ENCODE measurements at places on chromosomes 1 and 21.

DNA sequence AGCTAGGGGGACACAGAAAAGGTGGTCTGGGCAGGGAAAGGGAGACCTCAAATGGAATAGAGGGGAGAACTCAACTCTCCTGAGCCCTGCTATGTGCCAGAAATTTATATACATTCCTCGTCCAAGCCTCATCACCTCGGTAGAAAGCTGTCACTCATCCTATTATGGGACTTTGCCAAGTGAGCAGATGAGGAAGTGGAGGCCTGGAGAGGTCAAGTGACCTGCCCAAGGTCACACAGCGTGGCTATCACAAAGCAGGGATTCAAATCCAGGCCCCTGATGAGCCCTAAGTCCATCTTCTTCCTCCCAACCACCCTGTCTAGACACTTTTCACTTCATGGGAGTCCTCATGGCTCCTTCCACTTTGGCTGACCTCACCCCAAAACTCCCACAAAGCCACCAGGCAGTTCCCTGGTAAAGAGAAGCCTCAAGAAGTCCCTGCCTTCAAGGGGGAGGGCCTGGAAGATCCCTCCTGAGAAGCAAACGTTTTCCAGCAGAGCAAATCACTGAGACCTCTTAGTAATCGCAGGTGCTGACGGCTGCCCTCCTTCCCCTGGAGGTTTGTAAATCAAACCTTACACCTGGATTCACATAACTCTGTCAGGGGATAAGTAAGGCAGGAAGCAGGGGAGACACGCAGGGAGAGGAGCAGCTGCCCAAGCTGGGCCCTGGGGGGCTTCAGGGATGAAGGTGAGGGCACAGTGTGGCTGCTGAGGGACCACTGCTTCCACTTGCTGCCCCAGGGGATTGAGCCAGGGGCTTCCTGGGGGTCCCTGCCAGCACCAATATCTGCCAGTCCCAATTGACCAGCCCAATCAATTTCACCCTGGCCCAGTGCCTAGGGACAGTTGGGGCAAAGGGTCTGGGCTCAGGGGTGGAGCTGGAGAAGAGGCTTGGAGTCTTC is 351.2 kb downstream of the MATN1 start:
- DNase-seq, result no peak

DNA sequence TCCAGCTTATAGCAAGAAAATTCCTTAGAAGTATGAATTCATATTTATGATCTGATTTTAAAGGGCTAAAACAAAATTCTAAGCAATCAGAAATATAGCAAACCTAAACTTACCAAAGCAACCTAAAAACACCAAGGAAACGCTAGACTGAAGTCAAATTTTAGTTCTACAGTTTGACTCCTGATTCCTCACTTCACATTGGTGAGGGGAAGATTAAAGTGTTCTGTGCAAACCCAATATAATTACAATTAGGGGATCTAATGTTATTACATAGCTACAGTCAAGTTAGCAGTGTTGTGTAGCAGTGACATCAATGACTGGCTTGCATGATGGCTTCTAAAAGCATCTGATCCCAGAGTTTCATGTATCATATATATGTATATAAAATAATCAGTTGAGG is 11.6 kb downstream of the HNRNPU start:
- no peak for DNase-seq

DNA sequence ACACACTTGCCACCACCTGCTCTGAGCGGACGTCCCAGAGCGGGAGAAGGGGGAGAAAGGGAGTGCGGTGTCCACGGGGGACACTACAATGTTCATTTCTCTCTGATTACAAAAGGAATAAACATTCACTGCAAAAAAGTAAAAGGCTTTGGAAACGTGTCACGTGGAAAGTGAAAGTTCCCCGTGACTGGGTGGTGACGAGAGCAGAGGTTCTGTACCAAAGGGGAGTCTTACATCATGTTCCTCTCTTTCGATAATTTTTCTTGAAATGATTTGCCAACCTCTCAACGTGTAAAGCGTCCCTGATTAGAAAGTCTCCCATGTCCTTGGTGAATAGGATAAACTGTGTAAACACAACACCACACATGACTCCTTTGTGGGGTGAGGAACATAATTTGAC is 22.0 kb upstream of the PRDM15 start:
- DNase-seq, result no peak

GRCh38 chr1:80656014-80656636 is 1144.6 kb upstream of the ADGRL2 start:
- DNase-seq, result no peak

GRCh38 chr1:210236386-210236839 is 3.8 kb downstream of the SERTAD4 start:
- no peak for DNase-seq

- no peak for DNase-seq
Observed at GRCh38 chr1:174982971-174983689, 16.6 kb upstream of the CACYBP start.

DNA sequence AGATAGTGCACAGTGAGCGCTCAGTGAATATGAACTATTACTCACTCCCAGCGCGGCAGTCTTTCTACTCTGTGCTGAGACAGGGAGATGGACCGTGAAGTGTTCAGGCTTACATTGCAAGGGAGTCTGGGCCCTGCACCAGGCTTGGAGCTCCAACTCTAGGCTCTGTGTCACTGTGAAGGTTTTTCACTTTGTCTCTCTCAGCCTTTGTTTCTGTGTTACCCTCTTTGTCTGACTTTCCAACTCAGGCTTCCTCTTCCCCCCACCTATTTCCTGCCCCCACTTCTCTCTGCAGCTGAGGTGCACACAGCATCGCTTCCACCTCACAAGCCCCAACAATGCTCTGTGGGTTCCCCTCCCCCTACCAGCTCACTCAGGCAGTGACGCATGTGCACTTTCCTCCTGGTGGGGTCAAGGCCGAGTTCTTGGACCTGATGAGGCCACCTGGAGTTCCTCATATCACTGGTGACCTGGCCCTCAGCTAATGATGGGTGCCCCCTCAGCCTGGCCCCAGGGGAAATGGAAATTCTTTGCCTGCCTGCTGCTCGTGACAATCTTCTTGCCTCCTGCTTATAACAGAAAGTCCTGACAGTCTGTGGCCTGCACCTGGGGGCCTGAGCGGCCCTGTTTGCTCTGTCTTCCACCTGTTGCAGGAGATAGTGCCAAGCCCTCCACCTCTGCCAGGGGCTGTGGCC is 1.1 kb upstream of the LCK start:
- peak; percentile 61 for DNase-seq

DNA sequence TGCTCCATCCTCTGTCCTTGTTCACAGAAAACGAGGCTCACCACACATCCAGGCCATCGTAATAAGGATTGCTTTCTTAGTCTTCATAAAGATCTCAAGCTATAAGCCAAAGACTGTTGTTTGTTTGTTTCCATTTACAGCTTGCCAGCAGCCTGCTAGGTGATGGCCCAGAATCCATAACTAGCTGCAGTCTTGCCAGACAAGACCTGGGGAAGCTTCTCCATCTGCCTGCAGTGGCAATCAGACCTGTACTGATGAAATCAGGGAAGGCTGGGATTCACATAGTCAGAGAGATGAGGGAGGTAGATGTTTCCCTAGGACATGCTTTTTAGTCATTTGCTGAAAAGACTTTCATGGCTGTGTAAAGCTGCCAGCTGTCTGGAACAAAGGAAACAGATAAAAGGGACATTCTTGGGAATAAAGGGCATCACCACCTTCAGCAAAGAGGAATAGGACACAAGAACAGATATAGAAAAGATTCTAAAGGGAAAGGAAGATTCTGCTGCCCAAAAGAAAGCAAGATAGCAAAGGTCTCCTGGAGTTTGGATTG is 51.0 kb downstream of the MT1HL1 start:
- DNase-seq, result no peak

DNA sequence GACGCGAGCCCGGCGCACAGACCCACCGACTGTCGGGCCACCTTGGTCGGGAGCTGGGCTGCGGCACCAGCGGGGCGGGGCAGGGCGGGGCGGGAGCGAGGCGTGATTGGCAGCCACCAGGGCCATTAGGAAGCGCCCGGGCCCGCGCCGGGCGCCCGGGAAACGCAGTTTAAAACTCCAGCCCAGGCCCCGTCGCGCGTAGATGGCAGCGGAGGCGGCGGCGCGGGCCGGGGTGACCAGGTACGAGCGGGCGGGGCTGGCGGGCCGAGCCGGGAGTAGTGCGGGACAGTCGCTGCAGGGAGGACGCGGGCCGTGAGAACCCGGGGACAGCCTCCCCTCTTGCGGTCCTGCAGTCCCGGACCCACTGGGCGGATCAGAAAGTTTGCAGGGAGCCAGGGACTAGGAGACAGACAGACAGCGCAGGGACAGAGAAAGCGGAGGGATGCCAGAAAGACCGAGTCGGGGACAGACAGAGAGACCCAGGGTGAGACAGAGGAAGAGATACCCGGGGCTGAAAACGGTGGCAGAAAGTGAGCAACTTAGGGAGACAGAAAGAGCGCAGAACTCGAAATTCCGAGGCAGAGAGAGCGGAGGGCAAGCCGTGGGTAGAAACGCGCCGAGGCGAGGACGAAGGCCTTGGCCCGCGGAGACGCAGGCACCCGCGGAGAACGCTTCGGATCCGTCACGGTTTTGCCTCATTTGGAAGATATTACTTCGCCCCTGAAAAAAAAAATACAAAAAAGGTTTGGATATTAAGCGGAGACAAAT is at the start of gene DMBX1:
DMBX1 (plus strand) TSS at position 199 of the 768 bp plus-strand sequence. CDS start 17,175 bp downstream, outside the sequence.
- peak; percentile 36 for DNase-seq

GRCh38 chr1:60668585-60668984 is 413.8 kb upstream of the NFIA start:
- no peak for DNase-seq

DNA sequence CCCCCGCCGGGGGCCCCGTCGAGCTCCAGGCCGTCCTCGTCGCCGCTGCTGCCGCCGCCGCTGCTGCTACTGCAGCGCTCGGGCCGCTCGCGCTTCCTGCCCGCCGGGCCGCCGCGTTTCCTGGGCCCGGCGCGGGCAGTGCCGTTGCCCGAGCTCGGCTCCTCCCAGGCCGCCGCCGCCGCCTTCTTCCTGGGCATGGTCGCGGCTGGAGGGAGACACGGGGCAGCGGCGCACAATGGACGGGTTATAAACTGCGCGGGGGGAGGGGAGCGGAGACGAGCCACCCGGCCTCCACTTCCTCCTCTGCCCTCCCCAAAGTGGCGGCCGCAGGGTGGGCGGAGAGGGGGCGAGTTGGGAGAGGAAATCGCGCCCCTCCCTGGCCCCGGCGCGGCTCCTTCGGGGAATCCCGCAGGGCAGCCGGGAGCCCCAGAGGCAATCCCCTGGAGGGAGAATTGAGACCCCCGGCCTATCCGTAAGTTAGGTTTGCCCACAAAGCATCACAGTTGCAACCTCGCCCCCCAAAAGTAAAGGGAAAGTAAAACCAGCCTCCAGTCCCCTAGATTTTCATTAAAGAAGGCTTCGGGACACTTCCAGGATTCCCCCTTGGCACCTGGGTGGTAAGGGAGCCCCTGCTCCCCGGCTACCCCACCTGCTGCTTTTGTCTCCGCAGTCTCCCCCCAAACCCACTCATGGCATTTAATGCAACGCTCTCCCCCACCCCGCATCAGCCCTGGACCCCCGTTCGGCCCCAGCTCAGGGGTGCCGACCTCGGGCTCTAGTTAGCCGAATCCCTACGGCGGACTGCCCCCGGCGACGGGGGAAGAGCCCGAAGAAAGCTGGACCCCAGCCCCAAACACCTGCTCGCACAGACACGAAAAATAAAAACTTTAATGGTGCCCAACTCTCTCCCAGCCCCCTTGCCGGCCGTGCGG is 893 bp downstream of the RCC2 start:
- DNase-seq, result peak; percentile 72

DNA sequence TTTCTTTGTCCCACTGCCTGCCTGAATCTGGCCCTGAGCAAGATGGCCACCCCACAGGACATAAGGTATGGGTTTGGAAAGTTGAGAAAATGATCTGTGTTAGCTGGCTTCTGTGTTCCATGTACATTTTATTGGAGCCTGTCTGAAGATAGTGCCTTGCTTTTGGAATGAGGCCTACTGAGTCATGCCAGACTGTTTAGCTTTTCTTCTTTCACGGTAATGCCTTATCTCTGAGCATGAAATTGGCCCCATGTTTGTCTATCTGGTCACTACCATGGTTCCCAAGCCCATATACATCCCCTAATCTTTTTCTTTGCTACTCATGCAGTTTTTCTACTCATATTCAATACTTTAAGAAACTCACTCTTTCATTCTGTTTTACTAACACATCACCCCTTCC is 85.1 kb upstream of the LMO4 start:
- DNase-seq, result no peak

- DNase-seq, result no peak
Observed at GRCh38 chr1:209326831-209327230, 256.7 kb upstream of the CAMK1G start.

GRCh38 chr1:41278076-41278475 is 36.0 kb upstream of the SCMH1 start:
- DNase-seq, result no peak

- DNase-seq, result no peak
Observed at GRCh38 chr1:9018333-9018732, 7.9 kb downstream of the SLC2A7 start.

DNA sequence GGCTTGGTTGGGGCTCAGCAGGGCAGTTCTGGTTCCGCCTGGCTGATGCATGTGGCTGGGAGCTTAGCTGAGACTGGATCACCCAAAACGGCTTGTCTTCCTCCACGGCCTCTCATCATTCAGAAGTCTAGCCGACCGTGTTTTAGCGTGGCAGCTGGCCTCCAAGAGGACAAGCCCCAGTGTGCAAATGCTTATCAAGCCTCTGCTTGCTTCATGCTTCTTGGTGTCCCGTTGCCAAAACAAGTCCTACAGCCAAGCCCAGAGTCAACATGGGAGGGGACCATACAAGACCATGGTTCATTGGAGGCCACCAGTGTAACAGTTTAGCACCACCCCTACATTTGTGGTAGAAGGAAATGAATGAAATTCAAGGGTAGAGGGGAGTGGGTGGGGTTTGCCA is 10.5 kb upstream of the KDF1 start:
- DNase-seq, result no peak

DNA sequence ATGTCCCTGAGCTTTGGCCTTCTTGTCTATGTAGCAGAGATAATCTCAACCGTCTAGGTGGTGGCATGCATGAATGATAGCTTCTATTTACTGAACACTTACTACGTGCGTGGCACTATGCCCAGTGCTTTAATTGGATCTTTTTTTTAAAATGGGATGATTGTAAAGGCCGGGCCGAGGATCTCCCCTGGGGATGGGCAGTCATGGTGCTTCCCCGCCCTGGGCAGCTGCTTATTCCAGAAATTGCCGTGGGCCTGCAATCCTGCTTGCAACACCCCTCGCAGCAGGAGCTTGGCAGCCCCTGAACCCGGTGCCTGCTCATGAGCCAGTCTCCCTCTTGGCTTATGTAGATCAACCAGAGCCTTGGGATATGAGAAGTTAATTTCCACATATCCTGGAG is 360.7 kb downstream of the CAMTA1 start:
- no peak for DNase-seq

DNA sequence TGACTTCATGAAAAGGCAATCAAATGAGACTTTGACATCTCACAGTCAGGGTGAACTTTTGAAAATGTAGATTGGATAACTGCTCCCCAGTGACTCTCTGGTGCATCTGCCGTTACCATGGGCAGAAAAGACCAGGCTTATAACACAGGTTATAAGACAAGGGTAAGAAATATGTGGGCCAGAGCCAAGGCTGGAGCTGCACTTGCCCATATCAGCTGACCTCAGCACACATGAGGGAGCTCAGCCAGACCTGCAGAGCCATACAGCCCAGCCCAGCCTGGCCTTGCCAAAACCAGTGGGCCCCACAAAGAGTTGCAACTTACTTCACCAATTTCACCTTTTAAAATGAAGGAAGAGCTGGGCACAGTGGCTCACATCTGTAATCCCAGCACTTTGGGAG is 11.7 kb upstream of the RGS2 start:
- no peak for DNase-seq

Measured in stimulated activated CD4-positive, alpha-beta T cell treated with anti-CD3 and anti-CD28 coated beads, Interleukin-12 subunit alpha, Interleukin-12 subunit beta, amount 100 ng/mL, for 24 hours (primary cell).